Neural crest cell (in vitro differentiated cells): ENCODE measurements at places on chromosomes 6 and 20. TPM values are rescaled to one million over a fixed set of nuclear protein-coding genes. Genes with fewer than 3 reads are reported as not detected.

CRISP2 gene
- total RNA-seq, result not detected in 2 replicates

FOXC1 gene
- total RNA-seq, result 1.7 and 1.8 TPM in 2 replicates

ENPP1 gene
- 4.0 and 4.9 TPM in 2 replicates for total RNA-seq

HLA-DPA1 gene
- 1.8 and 3.4 TPM in 2 replicates for total RNA-seq

CD40 gene
- 4.2 and 4.8 TPM in 2 replicates for total RNA-seq

COL21A1 gene
- total RNA-seq, result not detected in 2 replicates

LTB gene
- total RNA-seq, result not detected in 2 replicates

SIRPB1 gene
- 0.77 and 1.5 TPM in 2 replicates for total RNA-seq

MAVS gene
- total RNA-seq, result 37.2 and 38.3 TPM in 2 replicates

NKX2-4 gene
- total RNA-seq, result not detected in 2 replicates

GFRA4 gene
- not detected in 2 replicates for total RNA-seq

- DNase-seq, result no peak
Observed at GRCh38 chr6:161085246-161085645, 93.7 kb downstream of the MAP3K4 start.

- DNase-seq, result no peak
Observed at GRCh38 chr6:3321042-3321441, 62.3 kb downstream of the PSMG4 start.

GRCh38 chr20:64093013-64093503 lies 8.9 kb upstream of the LKAAEAR1 start:
- no peak for DNase-seq

DNA sequence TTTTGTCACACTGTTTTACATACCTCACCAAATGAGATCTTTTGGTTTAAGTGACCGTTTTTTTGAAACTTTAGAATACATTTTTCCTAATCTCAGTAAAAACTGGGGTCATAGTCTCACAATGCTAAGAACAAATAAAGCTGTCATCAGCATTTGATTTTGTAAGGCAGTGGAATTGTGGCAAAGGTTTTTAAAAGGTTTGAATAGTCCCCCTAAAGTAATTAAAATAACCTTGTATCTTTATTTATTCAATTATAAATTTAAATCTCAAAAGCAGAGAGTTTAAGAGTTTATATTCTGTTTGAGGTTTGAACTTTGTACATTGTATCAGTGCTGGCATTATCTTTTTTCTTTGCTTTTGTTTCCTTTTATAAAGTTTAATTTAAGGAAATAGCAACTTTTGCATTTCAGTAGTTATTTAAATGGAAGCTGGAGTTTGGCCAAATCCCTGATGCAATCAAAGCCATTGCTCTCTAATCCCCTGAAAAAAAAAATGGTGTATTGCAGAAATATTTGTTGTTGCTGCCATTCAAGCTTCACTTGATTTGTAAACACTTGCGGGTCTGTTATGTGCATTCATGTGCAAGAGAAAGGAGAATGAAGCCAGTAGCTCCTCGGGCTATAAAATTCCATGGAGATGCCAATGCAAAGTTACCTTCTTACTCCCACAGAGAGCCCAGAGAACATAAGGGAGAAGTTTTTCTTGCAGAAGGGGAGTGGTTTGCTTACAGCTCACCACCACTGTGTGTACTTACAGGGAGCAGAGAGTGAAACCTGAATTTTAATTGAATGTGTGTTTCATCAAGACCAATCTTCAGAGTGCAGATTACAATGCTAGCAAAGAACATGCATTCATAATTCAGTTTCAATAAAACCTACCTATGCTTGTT lies 391.8 kb downstream of the ARHGAP18 start:
- DNase-seq, result no peak

DNA sequence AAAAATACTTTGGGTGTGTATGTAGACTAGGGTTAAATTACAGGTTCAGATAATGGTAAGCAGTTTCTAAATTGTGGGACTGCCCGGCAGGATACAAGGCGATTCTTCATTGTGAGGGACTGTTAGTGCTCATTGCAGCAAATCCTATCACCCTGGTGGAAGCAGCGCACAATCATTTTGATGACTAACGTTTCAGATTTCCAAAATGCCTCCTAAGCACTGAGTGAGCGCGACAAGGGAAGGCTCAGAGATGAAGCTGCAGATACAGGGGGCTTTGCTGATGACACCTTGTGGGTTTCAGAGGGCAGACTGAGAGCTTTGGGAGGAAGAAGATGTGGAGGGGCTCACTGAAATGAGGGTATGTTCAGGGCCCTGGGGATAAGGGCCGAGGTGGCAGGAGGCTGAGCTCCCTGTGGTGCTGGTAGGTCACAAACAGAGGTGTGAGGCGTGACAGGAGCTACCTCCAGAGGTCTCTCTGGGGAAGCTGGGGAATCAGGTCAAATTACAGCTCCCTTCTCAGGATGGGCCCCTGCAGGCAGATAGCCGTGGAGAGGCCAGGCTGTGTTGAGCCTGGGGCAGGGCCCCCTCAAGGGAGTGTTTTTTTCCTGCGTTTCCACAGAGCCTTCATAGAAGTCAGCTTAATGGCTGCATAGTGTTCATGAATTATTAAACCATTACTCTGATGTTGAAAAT lies 84.5 kb upstream of the FYN start:
- DNase-seq, result no peak

GRCh38 chr20:13671916-13672378 lies 33.2 kb upstream of the TASP1 start:
- DNase-seq, result no peak

DNA sequence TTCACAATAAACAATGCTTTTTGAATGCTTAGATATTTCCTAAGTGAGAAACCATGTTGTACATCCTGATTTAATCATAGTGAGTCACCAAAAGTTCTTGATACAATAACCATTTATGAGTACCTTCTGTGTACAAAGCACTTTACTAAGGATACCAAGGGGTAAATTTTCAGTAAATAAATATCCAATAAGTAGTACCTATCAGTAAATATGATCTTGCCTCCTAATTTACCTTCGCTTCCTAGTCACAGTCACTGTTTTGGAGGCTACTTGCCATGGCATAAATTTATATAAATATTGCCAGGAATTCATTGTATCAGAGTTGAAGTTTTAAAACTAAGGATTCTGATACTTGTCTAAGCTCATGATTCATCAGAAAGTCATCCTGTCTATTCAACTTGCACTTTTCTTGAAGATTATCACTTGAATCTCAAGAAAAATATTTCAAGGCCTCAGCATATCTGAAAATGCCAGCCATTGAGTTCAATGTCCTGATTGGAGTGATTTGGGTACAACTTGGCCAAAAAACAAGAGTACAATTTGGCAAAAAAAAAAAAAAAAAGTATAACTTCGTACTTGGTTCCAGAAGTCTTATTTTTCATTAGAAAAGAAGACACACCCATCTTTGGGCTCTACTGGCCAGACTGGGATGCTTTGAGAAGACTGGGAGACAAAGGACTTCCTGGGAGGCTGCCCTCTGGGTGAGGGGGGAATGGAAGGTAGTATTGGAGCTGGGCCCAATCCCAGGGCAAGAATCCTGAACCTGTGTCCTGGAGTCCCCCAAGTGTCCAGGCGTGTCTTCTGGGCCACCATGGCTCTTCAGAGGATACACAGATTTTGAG lies 32.8 kb downstream of the RAB22A start:
- DNase-seq, result no peak

DNA sequence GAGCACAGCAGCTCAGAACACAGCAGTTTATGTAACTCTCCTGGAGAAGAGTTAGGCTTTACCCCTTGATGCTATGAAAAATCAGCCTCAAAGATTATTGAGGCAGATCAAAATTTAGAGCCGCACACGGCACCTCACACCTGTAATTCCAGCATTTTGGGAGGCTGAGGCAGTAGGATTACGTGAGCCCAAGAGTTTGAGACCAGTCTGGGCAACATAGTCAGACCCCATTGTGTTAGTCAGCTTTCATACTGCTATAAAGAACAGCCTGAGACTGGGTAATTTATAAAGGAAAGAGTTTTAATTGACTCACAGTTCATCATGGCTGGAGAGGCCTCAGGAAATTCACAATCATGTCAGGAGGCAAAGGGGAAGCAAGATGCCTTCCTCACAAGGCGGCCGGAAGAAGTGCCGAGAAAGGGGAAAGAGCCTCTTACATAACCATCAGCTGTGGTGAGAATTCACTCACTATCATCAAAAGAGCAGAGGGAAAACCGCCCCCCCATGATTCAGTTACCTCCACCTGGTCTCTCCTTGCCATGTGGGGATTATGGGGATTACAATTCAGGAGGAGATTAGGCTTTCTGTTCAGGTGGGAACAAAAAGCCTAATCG lies 87.7 kb downstream of the SGK1 start:
- no peak for DNase-seq

GRCh38 chr20:48738094-48738398 lies 89.8 kb downstream of the PREX1 start:
- no peak for DNase-seq

GRCh38 chr6:53524455-53524815 lies 20.5 kb downstream of the GCLC start:
- no peak for DNase-seq

DNA sequence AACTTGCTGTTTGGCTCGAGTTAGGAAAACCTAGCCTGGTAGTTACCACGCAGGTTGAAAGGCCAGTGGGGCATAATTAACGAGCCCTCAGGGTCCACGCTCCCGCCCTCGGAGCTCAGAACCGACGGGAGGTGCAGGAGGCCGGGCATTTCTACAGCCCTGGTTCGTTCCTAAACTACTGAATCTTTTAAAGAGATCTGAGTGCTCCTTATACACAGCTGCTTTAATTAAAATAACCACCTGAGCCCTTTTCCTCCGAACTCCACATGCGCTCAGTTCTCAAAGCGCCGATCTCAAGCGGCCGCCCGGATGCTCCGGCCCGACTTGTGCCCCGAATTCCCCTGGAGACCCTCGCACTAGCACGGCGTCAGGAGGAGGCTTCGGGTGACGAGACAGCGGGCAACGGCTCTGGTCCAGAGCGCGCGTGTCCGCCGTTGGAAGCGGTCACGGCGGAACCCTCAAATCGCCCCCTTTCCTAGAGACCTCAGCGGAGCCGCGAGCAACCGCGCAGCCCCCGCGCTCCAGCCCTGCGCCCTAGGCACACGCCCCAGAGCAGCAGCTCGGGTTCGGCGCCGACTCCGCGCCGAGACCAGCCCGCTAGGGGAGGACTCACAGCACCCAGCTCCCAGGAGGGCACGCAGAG lies 397 bp downstream of the WDR27 start:
- DNase-seq, result no peak

- DNase-seq, result no peak
Observed at GRCh38 chr20:10075606-10076005, 40.8 kb downstream of the ANKEF1 start.

DNA sequence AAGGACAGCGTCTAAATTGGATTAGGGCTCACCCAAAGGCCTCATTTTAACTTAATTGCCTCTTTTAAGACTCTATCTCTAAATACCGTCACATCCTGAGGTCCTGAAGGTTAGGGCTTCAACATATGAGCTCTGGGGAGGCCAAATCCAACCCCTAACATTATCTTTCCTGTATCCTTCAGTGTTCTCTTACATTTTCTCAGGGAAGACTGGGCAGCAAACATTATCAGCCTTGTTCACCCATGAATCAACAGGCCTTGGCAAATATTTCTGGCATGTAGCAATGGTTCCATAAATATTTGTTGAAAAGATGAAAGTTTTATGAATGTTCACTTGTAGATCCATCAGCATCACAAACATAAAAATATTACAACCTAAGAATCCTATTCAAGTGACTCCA lies 24.6 kb upstream of the FOXF2 start:
- no peak for DNase-seq

GRCh38 chr6:30091577-30092381 lies 16.2 kb upstream of the RNF39 start:
- DNase-seq, result no peak

DNA sequence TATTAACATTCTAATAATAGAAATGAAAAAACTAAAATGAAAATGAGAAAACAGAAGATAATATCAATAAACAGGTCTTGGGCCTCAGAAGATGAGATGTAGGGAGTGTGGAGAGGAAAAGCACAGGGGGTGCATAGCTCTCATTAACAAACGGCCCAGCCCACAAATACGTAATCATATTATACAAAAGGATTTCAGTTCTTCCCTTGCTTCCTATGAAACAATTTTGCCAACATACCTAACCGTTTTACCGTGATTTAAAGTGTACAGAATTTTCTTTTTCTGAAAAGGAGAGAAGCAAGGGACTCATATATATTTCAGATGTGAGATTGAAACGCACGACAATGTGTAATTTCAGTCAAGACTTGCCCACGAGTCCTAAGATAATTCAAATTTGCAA lies 136.0 kb downstream of the HFE start:
- no peak for DNase-seq

- DNase-seq, result no peak
Observed at GRCh38 chr6:29230666-29231065, 60.0 kb downstream of the OR2J2 start.

GRCh38 chr20:62677678-62678077 lies 31.0 kb upstream of the NTSR1 start:
- DNase-seq, result no peak

- no peak for DNase-seq
Observed at GRCh38 chr6:108359901-108360882, 65.3 kb downstream of the AFG1L start.

- DNase-seq, result no peak
Observed at GRCh38 chr6:138957484-138957883, 30.6 kb downstream of the REPS1 start.

DNA sequence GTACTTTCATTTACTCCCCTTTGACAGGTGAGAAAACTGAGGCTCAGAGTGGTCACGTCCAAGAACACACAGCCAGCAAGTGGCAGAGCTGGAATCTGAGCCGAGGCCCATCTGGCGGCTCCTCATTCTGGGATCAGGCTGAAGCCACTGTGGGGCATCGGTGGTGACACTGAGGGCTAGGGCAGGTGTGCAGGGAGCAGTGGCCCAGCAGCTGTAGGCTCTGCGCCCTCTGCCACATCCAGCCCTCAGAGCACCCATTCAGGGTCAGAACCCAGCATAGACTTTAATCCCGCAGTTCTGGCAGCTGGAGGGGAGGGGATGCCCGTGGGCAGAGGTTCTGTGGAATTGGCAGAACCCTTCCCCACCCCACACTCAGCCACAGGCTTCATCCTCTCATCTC lies 210.3 kb downstream of the PREX1 start:
- DNase-seq, result no peak

GRCh38 chr20:46683668-46683938 lies 5.6 kb downstream of the TP53RK start:
- no peak for DNase-seq

- DNase-seq, result no peak
Observed at GRCh38 chr20:44056010-44056698, 130.8 kb downstream of the JPH2 start.

DNA sequence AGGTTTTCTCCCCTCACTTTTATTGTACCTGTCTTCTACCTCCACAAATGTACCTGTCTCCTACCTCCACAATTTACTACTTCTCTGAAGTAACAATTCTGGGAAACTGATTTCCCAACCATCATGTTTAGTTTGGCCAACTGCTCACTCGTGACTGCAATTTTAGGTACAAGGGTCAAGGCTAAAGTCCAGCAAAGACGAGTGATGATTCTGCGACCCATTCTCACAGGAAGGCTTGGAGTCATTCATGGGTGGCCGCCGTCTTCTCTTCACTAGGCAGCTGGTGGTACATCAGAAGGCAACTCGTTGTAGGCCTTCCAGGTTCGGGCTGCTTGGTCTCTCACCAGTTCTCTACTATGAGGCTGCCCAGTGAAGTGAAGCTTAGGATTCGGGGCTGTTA lies 483.8 kb upstream of the JARID2 start:
- no peak for DNase-seq

- DNase-seq, result no peak
Observed at GRCh38 chr20:37877832-37878772, 24.8 kb upstream of the VSTM2L start.
